OCI-LY7 (cell line): ENCODE measurements at places on chromosomes 4 and X. TPM values are rescaled to one million over a fixed set of nuclear protein-coding genes. Genes with fewer than 3 reads are reported as not detected.

The MAGEA4 gene
- not detected in 2 replicates for total RNA-seq

The SCARB2 gene
- total RNA-seq = 0.28 and 1.1 TPM in 2 replicates

- no peak for DNase-seq
Measured at GRCh38 chr4:3271131-3271530, 21.7 kb upstream of the RGS12 start.

DNA sequence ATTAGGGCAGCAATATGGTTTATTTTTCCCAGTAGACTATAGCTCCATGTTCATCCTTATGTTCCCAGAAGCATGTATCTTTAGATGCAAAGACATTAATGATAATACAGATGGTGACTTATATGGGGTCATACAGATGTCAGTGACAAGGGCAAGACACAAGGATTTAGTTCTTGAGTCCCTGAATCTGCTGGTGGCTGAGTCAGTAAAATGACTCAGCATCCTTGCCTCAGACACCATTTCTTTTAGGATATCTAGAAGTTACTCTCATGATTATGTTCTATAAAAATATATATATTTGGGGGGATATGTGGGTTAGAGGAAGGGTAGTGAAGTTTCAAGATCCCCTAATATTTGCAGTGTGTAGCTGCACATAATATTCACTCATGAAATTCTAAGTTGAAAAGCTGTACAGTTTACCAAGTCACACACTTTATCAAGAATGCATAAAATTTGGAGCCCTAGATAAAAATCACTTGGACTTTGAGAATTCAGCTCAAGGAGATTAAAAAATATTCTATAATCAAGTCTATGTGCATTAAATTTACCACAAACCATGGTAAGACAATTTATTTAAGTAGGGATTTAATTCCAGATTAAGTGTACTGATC is 101.9 kb downstream of the LNX1 start:
- DNase-seq = no peak

DNA sequence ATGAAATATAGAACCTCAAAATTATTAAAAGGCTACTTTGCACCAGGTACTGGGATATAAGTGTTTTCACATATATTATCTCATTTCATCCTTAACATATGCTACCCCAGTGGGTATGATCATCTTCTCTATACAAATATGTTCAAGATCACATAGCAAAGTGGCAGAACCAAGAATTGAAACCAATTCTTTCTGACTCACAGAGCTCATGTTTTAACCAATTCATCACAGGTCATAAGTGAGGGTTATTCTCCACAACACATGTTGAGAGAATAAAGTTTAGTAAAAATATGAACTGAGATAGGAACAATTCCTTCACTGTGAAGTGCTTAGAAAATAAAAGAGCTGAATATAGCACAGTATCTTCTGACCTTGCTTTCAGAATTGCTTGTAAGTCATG is 442.9 kb upstream of the RASGEF1B start:
- no peak for DNase-seq
